Tibial nerve (tissue), 4 donors: ENCODE measurements at places on chromosomes 3 and 15. TPM values are rescaled to one million over a fixed set of nuclear protein-coding genes. Genes with fewer than 3 reads are reported as not detected.

Gene COMMD4
- 59.2 TPM for total RNA-seq

- DNase-seq: no peak
Measured at GRCh38 chr3:124745756-124746155, 15.5 kb downstream of the UMPS start.

DNA sequence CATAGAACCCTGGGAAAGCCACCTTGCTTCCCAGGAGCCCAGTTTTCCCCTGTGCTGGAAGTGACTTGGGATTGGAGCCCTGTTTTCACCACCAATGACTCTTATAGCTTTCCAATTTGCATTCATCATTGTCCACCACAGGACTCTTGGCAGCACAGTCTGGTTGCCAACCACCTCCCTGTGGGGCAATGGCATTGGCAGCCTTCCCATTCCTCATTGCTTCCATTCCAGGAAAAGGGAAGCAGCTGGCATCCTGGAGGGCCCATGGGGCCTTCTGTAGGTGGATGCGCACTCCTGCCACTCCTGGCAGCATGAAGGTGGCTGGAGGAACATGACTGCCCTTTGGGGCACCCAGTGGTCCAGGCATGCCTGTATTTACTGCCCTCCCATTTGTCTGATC lies 57.7 kb downstream of the FEM1B start:
- DNase-seq: no peak

- DNase-seq: no peak
Measured at GRCh38 chr3:191236646-191237045, 37.6 kb downstream of the OSTN start.

GRCh38 chr3:74301056-74301455 lies 313.4 kb downstream of the CNTN3 start:
- no peak for DNase-seq

DNA sequence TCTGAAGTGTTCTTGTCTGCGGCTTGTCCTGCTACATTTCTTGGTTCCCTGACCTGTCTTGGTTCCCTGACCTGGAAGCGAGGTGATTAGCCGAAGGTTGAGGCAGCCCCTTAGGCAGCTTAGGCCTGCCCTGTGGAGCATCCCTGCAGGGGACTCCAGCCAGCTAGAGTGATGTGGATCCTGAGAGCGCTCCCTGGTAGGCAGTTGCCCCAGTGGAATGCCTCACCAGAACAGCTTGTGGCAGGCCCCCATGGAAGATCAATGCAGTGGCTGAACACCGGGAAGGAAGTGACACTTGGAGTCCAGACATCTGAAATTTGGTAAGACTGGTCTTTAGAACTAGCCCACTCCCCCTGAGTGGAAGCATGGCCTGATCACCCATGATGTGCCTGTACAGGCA lies 5.5 kb upstream of the ROBO1 start:
- no peak for DNase-seq

GRCh38 chr3:137106612-137107240 lies 148.9 kb downstream of the IL20RB start:
- DNase-seq: no peak

GRCh38 chr3:181999314-181999713 lies 287.6 kb downstream of the SOX2 start:
- no peak for DNase-seq
